ENCODE measurements at places on chromosomes 16 and 17.
A peak's percentile ranks its signal among the peaks of the same experiment; 100 is the strongest.

- DNase-seq = no peak
Observed at GRCh38 chr17:48566717-48567116, 11.4 kb downstream of the HOXB4 start.

GRCh38 chr17:76997981-76998531 lies 129.9 kb downstream of the MGAT5B start:
- DNase-seq = peak; percentile 15

DNA sequence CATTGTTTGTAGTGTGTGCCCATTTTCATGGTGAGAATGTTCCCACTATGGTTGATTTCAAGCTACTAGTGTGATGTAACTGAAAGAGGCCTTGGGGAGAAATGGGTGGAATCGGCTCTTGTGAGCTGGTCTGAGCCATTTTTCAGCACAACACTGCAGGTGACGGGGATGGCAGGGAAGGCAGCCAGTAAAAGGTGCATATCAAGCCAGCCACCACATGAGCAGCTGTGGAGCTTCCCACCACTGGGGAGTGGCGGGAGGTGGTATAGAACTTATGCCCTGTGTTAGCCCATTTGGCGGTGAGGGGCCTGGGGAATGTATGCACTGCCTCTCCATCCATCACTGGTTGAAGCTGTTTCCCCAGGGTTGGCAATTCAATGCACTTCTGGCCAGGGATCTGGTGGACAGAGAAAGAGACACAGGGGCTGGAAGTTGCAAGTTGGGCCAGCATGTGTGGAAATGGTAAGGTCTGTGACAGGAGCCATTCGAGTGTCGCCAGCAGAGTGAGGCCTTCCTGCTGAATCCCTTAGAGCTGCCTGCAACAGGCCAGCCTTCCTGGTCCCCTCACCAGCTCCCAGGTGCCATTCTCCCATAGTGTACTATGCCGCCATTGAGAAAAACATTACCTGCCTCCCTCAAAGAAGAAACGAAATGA lies 31.7 kb upstream of the BRD7 start:
- DNase-seq = no peak

DNA sequence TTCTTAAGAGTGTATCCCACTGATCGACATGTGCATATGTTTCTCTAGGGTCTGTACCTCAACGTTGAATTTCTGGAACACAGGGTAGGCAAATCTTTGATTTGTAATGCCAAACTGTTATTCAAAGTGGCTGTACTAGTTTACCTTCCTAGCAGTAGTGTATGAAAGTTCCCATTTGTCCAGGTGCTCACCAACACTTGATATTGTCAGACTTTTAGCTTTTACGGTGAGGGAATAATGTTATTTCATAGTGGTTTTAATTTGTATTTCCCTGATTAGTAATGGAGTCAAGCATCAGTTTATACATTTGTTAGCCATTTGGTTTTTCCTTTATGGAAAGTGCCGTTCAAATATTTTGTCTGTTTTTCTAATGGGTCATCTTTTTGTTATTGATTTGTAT lies 20.3 kb downstream of the GSDMB start:
- no peak for DNase-seq

DNA sequence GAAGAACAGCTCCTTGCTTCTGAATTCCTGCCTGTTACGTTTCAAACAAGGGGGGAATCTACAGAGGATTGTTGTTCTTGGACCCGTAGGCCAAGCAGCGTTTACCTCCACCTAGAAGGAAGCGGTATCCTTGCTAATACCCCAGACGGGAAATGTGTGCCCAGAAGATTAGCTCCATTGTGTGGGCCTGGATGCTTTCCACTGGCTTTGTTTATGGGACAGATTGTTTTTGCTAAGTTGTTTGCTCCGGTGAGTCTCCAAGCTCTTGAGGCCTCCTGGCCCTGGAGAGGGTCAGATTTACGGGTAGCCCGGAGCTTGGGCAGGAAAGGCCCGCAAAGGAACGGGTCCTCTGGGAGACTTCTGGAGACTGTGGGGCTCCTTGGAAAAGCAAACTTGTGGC lies 28.4 kb upstream of the MRTFB start:
- DNase-seq = no peak

GRCh38 chr16:80693553-80693952 lies 110.8 kb downstream of the CDYL2 start:
- no peak for DNase-seq
